ENCODE measurements at places on chromosomes 3 and 15. TPM values are rescaled to one million over a fixed set of nuclear protein-coding genes. Genes with fewer than 3 reads are reported as not detected.

Gene EIF1B
- 55.8 TPM for total RNA-seq

Gene CD200R1L
- total RNA-seq = not detected

Gene ST8SIA2
- 0.41 TPM for total RNA-seq

Gene GPD1L
- 19.6 TPM for total RNA-seq

Gene RASGRP1
- 0.40 TPM for total RNA-seq

Gene LSMEM2
- not detected for total RNA-seq

Gene GOLGA8N
- total RNA-seq = 1.3 TPM

Gene ZKSCAN7
- total RNA-seq = not detected

Gene GOLGA8S
- total RNA-seq = 0.09 TPM

Gene AGBL1
- total RNA-seq = not detected

Gene ARL6IP5
- total RNA-seq = 97.9 TPM

Gene SLC22A14
- not detected for total RNA-seq

Gene RYR3
- 0.05 TPM for total RNA-seq

Gene SCG5
- 2.5 TPM for total RNA-seq

Gene GABRB3
- 72.6 TPM for total RNA-seq

Gene LRRC2
- not detected for total RNA-seq

Gene ANKRD63
- total RNA-seq = not detected

Gene GPR62
- not detected for total RNA-seq

Gene SOX2
- 0.87 TPM for total RNA-seq

Gene STAB1
- not detected for total RNA-seq

Gene INSYN1
- total RNA-seq = 2.4 TPM

Gene ABTB1
- 19.1 TPM for total RNA-seq

Gene NR1I2
- not detected for total RNA-seq

Gene CPLX3
- total RNA-seq = not detected

Gene NSMCE3
- 14.7 TPM for total RNA-seq

Gene NMNAT3
- total RNA-seq = 2.4 TPM

Gene PAK6
- total RNA-seq = 0.87 TPM

Gene SAMMSON
- total RNA-seq = not detected

Gene LMAN1L
- not detected for total RNA-seq

Gene PAQR5
- total RNA-seq = 110 TPM

Gene ITIH1
- total RNA-seq = not detected

Gene IL5RA
- not detected for total RNA-seq

Gene COL6A5
- total RNA-seq = not detected

Gene HESX1
- not detected for total RNA-seq

Gene RTP4
- total RNA-seq = not detected

Gene CFAP100
- total RNA-seq = not detected

Gene ILDR1
- not detected for total RNA-seq

Gene FOXB1
- not detected for total RNA-seq

Gene GXYLT2
- 1.5 TPM for total RNA-seq

Gene KNG1
- total RNA-seq = not detected

Gene NOP10
- total RNA-seq = 559 TPM

Gene TNFAIP8L3
- total RNA-seq = 6.9 TPM

Gene CYP19A1
- 0.16 TPM for total RNA-seq

Gene CCDC71
- total RNA-seq = 14.9 TPM

Gene ZNF774
- total RNA-seq = 0.78 TPM

Gene RNF111
- 19.4 TPM for total RNA-seq

Gene THAP10
- 4.8 TPM for total RNA-seq

Gene C3orf20
- total RNA-seq = 0.03 TPM

Gene CDV3
- total RNA-seq = 120 TPM

Gene SNTN
- total RNA-seq = not detected

Gene ADAMTSL3
- 0.25 TPM for total RNA-seq

Gene NMB
- 26.3 TPM for total RNA-seq

Gene CACNA2D3
- total RNA-seq = not detected

Gene CACNA2D2
- 0.58 TPM for total RNA-seq

Gene RETNLB
- total RNA-seq = not detected

All from A549 treated with RU486 at 1 μM for 4 hours (cell line).